T-cell (primary cell): ENCODE measurements at places on chromosomes 4 and X. TPM values are rescaled to one million over a fixed set of nuclear protein-coding genes. Genes with fewer than 3 reads are reported as not detected.

Gene ODAPH
- total RNA-seq, result not detected

Gene KLHL2
- total RNA-seq, result 24.0 TPM

Gene CLCN4
- 0.25 TPM for total RNA-seq

- DNase-seq, result no peak
Measured at GRCh38 chr4:13678186-13678924, 50.8 kb upstream of the BOD1L1 start.

GRCh38 chr4:77617203-77617602 is 11.6 kb downstream of the CXCL13 start:
- no peak for DNase-seq

GRCh38 chr4:13471400-13471799 is 12.7 kb downstream of the RAB28 start:
- no peak for DNase-seq
